ENCODE measurements at places on chromosomes 1 and 21.

- DNase-seq = no peak
Measured at GRCh38 chr21:41164052-41164451, 3.9 kb upstream of the BACE2 start.

- DNase-seq = no peak
Measured at GRCh38 chr1:97243973-97244560, 522.5 kb downstream of the PTBP2 start.

DNA sequence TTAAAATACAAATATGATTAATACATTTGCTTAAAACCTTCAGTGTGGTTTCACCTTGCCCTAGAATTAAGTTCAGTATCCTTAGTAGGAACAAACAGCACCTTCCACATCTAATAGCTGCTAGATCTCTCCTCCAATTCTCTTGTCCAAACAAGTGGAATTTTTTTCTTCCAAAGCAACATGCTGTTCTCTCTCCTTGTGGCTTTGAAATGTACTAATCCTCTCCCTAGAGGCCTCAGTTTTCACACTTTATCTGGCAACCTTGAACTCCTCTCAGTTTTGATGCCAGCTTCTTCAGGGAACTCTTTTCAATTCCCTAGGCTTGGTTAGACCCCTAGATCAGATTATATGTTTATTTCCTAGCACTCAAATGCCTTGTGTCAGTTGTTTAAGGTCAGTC lies 87.0 kb downstream of the GLUL start:
- no peak for DNase-seq

DNA sequence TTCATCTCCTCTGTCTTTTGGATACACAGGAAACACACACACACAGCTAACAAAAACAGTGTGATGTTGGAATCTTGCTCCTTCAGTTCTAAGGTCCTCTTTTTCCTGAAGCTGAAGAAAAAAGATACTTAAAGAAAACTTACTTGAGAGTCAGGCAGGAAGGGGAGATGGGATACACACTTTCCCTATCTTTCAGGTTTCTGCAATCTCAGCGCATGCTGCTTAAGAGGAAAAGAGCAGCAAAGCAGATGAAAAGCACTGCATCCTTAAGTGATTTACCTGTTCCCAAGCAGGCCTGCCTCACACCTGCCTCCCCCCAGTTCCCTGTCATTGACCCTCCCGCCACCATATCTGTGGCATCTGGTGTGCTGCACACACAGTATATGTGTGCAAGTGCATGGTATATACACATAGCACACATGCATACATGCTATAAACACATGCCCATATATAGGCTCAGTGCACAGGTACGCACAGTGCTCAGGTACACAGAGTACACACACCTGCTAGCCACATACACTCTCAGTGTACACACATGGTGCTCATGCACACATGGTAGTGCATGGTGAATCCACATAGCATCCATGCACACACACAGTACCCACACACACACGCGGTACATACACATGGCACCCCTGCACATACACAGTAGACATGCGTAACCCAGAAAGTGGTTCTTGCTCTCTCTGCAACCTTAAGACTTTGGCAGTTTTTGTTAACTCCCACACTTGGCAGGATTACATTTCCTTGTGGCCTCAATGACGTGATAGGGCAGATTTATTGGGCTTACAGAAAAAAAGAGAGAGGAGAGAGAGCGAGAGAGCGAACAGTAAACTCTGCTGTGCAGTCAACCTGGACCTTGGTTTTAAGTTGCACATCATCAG lies 166.9 kb downstream of the TOMM20 start:
- DNase-seq = no peak

GRCh38 chr1:174743654-174744561 lies 255.8 kb upstream of the CACYBP start:
- DNase-seq = no peak

DNA sequence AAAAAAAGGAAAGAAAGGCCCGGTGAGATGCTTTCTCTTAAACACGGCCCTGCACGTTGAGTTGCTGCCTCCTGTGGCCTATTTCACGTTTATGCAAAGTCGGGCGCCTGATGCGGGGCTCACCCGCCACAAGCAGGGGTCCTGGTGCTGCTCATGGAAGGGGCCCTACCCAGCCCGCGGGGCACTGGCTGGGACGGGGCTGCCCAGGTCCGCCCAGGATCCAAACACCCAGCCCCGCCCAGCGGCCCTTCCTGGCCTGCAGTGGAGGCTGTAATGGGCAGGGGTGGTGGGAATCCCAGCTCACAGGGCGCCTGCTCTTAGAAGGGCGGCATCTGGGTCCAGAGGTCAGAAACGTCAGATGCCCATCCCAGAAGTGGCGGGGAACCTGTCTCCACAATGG lies 1.6 kb downstream of the COL6A2 start:
- DNase-seq = no peak

DNA sequence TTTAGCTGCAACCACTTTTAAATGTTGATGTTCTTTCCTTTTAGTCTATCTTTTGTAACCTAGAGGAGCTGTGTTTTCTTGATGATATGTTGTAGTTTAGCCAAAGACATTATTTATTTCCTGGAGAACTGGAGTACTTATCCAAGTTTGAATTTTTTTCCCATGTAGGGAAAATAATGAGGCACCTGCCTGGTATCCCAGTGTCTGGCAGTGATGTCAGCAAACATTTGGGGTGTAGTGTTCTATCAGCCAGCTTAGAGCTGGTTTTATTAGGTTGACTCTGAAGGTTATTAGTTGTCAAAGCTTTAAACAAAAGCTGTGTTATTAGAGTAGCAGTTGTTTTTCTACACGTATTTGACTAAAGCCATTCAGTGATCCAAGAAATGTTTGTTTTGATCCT lies 3.2 kb downstream of the CTPS1 start:
- no peak for DNase-seq

- no peak for DNase-seq
Measured at GRCh38 chr1:58409890-58410289, 136.6 kb downstream of the OMA1 start.

GRCh38 chr1:227042292-227042691 lies 102.2 kb downstream of the COQ8A start:
- DNase-seq = no peak

DNA sequence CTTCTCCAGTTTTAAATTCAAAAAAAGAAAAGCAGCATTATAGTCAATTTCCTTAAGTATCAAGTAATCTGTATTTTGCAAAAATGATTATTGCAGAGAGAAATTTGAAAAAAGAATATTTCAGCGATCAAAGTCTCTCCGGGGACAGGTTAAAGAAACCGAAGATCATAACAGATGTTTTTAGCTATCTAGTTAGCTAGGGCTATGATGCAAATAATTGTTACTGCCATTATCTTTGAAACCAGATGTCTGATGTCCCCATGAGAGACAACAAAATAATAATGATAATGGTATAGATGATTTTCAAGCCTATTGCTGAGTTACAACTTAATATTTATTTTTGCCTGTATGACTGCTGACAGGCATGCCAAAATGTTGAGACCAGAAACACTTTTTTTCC lies 1326.0 kb downstream of the PLA2G4A start:
- no peak for DNase-seq

DNA sequence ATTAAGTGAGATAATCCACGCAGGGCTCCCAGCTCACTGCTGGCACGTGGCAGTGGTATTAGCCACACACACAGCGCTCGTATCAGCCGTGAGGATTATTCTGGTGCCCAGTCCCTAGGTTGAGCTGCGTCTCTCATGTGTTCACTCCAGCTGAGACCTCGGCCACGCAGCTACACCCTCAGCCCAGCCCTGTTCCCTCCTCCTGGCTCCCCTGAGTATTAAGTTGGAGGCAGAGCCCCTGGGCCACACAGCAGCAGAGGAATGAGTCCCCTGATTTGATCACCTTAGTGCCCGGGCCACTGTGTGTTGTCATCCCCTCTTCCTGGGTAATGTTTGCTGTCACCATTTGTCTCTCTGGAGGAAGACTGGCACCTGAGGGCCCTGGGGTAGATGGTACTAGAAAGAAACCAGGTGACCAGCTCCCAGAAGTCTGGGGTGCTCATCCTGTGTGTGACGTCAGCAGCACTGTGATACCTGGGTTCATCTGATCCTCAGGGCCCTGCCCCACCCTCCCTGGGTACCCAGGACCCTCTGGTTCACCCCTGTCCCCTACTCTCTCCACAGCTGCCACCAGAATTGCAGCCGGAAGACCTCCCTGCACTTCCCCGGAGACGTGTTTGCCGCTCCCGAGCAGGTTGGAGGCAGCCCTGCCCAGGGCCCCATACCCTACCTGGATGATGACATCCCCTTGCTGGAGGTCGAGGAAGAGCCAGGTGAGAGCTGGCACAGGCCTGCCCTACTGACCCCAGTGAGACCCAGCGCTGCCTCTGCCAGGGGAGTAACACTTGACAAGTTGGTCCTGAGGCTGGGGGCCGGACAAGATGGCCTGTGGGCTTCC lies 40.1 kb downstream of the DISP3 start:
- no peak for DNase-seq
